ENCODE measurements at places on chromosomes 5 and 9. TPM values are rescaled to one million over a fixed set of nuclear protein-coding genes. Genes with fewer than 3 reads are reported as not detected.

SLC1A3 gene
- total RNA-seq: 24.1 TPM

- DNase-seq: no peak
Measured at GRCh38 chr5:169157064-169157463, 143.9 kb downstream of the SLIT3 start.

TMOD1 gene
- 57.8 TPM for total RNA-seq

TICAM2 gene
- total RNA-seq: 7.7 TPM

DNA sequence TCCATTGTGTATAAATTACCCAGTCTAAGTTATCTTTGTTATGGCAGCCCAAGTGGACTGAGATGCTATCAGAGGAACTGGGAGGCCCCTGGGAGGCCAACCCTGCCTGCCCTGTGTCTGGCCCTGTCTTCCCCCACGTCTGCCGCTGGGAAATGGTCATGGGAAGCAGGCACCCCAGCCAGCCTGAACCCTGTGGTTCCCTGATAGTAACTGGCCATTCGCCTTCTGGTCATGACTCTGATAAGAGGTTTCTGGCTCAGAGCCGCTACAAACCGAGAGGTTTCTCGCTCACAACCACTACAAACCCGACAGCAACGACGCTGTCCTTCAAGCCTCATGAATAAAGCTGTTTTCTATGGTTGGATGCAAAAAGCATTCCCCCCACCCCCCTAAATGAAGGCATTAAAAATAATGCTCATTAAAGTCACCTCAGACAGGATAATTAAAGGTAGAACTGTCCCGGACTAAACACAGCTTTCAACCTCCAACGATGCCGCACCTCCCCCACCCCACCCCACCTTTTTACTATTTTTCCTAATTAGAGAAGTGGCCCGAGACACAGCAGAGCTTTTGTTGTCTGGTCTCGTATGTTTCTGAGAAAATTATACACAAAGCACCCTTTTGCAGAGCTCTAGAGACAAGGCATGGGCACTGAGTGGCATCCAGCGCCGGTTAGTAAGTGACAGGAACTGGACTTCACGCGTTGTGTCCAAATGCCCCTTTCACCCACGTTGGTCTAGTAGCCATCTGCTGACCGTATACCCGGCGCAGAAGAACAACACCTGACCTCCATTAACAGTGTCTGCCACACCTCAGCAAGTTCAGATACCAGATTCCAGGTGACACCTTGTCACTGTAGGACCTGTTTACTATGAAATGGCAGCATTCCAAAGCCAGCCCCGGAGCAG lies 140.8 kb downstream of the COL23A1 start:
- no peak for DNase-seq

DNA sequence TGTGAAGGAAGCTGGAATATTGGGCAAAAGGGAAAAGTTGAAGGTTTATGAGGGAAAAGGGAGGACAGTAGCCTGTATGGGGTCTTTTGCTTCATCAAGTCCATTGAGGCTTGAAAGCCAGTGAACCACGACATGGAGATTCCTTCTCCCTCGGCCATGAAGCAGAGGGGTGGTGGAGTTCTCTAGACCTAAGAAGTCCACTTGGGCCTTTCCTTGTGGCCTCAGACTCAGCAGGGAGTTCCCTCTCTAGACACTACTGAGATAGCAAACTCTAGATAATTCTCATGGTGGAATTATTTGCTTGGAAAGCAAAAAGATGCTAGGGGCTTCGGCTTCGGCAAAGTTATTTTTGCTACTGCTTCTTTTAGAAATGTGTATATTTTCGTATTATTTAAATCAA lies 78.5 kb downstream of the FOXD1 start:
- no peak for DNase-seq
